ENCODE measurements at places on chromosomes 3 and 15.

DNA sequence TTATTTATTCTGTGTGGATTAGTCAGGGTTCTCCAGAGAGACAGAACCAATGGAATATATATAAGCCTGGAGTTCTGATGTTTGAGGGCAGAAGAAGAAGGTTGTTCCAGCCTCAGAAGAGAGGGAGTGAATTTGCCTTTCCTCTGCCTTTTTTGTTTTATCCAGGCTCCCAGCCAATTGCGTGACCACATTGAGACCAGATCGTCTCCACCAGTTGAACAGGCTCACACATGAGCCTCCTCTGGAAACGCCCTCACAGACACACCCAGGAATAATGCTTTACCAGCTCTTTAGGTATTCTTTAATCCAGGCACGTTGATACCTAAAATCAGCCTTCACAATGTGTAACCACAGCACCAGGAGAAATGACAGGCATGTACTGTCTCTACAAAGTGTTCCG is 923.1 kb downstream of the TBL1XR1 start:
- DNase-seq = no peak

- no peak for DNase-seq
Observed at GRCh38 chr15:43648649-43649429, at the start of gene CATSPER2. CATSPER2 (minus strand) TSS chr15:43648844; CDS start chr15:43648061, 783 bp downstream.

DNA sequence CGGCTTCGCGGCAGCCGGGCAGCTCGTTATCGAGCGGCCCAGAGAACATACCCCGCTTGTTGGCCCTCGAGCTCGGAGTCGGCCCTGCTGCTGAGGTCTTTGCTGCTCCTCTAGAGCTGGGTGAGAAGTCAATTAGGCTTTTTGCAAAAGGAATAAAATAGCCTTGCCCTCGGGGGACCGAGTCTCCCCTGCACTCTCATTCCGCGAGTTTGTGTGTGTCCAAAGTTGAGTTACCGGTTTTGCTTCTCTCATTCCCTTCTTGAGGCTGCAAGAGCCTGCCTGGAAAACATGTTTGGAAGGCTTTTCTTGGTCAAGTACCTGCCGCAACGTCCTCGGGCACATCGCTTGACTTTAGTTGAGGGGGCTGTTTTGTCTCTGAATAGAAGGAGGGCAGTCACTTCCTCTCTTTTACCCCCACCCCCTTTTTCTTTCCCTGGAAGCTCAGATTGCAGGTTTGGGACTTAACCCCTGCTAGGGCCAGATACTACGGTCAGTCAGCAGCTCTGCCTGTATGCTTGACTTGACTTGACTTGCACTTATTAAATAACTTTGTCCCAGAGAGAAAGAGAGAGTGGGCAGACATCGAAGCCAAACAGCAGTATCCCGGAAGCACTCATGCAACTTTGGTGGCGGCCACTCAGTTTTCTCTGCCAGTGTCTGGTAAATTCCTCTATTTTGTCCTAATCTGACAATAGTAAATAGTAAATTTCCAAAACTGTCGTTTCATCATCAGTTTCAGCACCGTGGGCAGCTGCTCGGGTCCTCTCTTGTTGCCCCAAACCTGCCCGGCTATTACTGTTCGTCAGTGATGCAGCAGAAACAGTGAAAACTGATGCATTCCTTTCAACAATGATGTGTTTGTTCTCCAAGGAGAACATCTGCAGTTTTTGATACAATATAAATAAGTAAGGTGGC is 609 bp downstream of the RNF13 start:
- DNase-seq = peak; percentile 0

- DNase-seq = no peak
Observed at GRCh38 chr3:160152638-160153037, 72.6 kb upstream of the C3orf80 start.

- no peak for DNase-seq
Observed at GRCh38 chr3:142705198-142705597, 18.6 kb upstream of the TRPC1 start.

DNA sequence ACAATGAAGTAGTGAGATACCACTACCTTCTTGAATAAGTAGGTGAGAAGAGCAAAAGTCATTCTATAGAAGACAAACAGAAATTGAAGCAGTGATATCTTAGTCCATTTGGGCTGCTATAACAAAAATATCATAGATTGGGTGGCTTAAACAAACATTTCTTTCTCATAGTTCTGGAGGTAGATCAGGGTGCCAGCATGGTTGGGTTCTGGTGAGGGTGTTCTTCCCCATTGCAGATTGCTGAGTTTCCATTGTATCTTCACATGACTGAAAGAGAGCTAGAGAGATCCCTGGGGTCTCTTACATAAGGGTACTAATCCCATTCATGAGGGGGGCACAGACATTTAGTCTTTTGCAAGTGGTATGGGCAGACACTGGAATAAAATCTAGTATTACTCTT is 32.9 kb upstream of the IFT57 start:
- DNase-seq = no peak

DNA sequence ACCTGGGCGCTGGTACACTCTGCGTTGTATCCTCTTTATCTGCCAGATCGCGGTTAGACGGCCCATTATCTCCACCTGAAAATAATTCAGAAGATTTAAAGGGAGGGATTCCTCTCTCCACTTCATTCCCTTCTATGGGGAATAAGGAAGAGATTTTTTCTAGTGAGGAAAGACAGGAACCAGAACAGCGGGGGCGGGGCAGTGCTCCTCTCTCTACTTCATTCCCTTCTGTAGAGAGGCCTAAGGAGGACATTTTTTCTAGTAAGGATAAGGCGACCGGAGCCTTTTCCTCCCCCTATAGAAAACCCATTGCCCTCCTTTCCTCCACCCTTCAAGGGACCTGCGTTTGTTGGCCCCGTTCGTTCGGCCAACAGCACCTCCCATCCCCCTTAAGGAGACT is 8.3 kb upstream of the LIPH start:
- DNase-seq = no peak

- no peak for DNase-seq
Observed at GRCh38 chr3:50122071-50122470, 33.1 kb upstream of the SEMA3F start.

- no peak for DNase-seq
Observed at GRCh38 chr15:85804481-85805170, 9.9 kb upstream of the KLHL25 start.

GRCh38 chr3:97822359-97822775 is 556 bp downstream of the CRYBG3 start:
- no peak for DNase-seq

DNA sequence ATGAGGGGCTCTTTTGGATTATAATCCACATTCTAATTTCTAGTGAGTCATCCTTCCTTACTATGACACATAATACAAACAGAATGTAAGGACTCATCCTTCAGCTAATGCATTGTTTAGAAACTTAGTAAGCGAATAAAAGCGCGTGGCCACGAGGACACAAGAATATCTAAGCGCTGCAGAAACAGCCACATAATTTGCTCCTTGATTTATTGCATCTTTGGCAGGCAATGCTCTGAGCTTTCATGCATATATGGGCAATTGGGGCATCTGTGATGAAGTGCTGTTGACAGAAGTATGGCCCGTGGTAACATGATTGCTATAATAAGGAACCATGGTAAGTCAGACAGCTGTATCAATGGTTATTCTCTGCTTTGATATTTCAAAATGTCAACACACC is 191.3 kb upstream of the ZNF385D start:
- DNase-seq = no peak

GRCh38 chr3:171320750-171321558 is 139.3 kb downstream of the TNIK start:
- DNase-seq = no peak

GRCh38 chr3:138329984-138330293 is 288 bp upstream of the NME9 start:
- DNase-seq = no peak

- DNase-seq = peak; percentile 23
Observed at GRCh38 chr15:98518823-98519561, 129.3 kb upstream of the IGF1R start.

DNA sequence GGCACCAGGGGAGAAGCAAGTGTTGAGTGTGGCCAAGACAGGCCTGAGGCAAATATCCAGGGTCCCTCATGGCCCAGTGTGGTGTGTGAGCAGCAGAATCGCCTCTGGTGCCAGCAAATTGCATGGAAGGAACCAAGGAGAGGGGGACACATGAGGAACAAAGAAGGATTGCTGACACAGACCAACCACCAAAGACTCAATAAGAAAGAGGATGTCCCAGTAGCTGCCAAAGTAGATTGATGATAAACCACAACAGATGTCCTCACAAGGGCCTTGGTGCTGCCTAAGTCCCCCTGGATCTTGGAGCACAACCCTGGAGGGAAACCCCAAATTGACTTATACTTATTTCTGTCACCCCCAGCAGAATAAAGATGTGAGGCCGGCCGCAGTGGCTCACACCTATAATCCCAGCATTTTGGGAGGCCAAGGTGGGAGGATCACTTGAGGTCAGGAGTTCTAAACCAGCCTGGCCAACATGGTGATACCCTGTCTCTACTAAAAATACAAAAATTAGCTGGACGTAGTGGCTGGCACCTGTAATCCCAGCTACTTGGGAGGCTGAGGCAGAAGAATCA is 10.6 kb downstream of the SRGAP3 start:
- no peak for DNase-seq

- DNase-seq = no peak
Observed at GRCh38 chr3:2274526-2274925, 175.9 kb downstream of the CNTN4 start.

Measured in activated gamma-delta T cell treated with anti-CD3 and anti-CD28 coated beads, Interleukin-2, amount 50 U/mL, for 16 hours (primary cell).